ENCODE measurements at places on chromosomes 16 and 17.

GRCh38 chr16:78396046-78396445 lies 296.6 kb downstream of the WWOX start:
- DNase-seq, result no peak

DNA sequence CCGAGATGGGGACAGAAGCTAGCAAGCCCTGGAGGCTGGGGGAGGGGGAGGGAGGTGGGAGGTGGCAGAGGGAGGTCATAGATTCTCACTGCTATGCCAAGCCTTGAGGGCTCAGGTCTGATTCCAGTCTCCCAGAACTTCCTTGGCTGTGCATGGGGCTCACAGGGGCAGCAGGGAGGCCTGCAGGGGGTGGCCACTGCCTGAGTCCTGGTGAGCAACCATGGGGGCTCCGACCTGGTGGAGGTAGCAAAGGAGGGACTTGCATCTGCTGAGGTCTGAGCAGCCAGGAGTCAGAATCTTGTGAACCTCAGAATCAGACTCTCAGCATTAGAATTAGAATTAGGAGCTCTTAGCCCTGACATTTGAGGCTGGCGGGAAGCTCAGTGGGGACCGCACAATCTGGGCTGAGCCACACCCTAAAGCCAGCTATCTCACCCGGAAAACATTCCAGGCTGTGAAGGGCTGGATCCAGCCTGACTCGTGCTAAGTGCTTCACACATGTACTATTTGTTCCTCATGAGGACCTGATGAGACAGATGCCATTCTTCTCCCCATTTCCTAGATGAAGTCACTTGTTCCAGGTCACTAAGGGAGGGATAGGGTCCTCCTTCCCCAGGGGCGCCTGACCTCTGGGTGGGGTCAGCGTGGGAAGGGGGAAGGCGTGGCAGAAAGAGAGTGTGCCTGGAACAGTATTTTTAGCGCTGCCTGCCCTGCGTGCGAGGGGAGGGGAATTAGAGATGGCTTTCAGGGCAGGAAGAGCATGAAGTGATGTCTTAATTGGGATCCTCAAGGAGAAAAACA lies 17.3 kb upstream of the KCNJ12 start:
- DNase-seq, result no peak

DNA sequence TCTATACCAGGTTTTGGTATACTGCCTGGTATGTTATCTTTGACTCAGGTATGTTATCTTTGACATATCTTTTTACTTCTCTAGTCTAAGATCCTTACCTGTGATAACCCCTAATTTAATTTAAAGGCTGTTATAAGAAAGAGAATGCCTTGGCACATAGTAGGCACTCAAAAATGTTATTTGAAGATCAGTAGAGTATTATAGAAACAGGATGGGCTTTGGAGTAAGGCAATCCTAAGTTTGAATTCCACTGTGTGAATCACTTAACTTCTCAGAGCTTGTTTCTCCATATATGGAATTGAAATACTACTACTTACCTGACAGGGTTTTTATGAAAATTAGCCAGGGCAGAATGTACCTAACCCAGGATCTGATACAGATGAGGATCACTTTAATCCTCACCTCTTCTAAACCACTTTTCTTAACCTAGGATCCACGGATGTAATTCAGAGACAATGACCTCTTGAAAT lies 1.2 kb downstream of the BRIP1 start:
- DNase-seq, result no peak

GRCh38 chr17:77127735-77128361 lies 12.9 kb upstream of the SEC14L1 start:
- no peak for DNase-seq

GRCh38 chr17:49403514-49404289 lies 11.0 kb downstream of the PHB1 start:
- DNase-seq, result no peak

DNA sequence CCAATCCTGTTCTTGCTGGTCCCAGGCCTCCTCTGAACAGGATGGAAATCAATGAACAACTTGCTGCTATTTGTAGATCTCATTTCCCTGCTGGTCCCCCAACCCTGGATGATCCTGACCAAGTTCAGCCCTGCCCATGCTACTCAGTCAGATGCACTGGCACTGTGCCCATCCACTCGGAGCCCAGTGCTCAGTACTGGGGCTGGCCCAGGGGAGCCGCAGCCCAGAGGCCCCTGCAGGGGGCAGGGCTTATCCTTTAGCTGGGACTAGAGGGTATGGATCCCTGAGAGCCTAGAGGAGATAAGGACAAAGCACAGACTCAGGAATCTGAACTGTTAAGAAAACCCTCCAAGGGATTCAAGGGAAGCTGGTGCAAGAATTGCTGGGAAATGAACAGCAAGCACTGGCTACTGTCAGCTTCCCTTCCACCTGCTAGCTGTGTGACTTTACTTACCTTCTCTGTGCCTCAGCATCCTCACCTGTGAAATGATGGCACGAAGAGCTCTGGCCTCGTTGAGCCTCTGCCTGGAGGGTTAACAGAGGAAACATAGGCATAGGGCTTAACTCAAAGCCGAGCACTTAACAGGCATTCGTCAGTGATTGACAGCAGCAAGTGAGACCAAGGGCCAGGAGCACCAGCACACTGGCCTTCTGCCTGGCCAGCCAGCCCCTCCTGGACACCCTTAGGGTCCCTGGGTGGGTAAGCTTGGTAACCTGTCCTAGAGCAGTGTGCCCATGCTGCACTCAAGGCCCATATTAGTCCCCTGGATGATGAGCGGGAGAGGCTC lies 29.8 kb upstream of the C1QL1 start:
- DNase-seq, result no peak

GRCh38 chr16:83365166-83365565 lies 442.6 kb upstream of the HSBP1 start:
- no peak for DNase-seq

- DNase-seq, result no peak
Observed at GRCh38 chr16:9206156-9206555, 114.7 kb downstream of the HAPSTR1 start.
